Renal pelvis (tissue), 12 donors: ENCODE measurements at places on chromosomes 12 and 14.

DNA sequence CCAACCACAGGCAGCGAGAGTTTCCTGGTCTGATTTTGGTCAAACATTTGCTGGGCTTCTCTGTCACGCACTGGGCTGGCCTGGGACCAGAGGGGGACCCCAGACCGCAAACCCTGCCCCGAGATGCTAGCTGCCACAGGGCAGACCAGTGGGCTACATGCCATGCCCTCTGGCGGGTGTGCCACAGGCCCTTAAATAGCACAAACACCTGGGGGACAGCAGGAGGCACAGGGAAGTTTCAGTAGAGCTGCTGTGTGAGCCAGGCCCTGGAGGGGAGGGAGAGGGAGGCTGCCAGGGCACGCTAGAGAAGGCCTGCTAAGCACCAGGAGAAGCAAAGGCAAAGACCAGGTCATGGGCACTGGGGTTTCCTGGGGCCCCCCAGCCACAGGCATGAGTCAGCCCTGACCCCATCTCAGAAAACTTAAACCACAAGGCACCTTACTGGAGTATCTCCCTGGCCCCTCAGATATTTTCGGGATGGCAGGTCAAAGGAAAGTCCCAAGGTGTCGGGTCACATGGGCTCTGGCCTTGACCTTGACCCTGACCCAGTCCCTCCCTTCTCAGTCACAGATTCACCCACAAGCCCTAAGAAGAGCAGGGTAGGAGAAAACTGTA, 29.2 kb downstream of the ITPK1 start:
- no peak for DNase-seq

GRCh38 chr14:98415766-98416165, 856.2 kb downstream of the BCL11B start:
- no peak for DNase-seq

DNA sequence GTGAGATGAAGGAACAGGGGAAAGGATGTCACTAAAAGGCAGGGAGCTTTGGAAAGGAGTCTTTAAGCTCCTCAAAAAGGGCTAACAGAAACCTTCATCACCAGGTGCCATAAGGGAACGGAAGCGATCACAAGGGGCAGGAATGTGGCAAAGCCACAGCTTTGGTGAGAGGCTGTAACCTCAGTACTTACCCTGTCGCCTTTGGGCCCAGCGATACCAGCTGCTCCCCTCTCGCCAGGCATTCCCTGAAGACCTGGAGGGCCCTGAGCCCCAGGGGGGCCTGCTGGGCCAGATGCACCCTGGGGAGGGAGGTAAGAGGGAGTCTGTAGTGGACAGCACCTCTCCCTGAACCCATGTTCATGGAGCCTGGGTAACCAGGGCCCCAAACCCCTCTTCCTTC, 18.9 kb downstream of the TMEM106C start:
- DNase-seq, result no peak

DNA sequence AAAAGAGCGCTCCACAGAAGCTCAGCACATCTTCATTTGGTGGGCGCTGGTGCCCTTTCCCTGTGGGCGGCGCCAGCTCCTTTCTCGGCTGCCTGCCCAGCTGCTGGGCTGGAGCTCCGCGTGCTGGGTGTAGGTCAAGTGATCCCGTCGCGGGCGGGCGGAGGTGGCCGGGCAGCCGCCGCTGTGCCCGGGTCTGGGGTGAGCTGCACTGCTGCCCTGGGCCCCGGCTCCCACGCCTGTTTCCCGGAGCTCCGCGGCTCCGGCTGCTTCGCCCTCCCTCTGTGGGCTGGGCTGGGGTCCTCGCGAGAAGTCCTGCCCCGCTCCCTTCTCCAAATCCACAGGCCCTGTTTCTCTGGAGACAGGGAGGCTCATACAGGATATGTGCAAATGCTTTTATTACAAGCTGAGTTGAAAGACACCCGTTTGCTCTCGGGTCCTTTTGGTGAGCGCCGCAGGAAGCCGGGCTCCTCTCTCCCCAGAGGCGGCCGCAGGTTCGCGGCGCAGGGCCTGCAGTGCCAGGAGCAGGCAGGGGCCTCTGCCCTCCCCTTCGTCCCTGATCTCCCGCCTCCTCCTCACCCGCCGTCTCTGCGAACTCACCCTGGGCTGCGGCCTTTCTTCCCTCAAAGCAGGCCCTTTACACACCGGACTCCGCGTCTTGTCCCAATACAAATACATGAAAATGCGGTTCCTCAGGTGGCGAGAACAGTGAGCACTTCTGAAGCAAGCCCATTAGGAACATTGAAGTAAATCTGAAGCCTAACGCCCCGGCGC, 67.8 kb upstream of the CAPRIN2 start:
- DNase-seq, result peak; percentile 69

- DNase-seq, result peak; percentile 67
Measured at GRCh38 chr14:95256002-95256775, 63.5 kb downstream of the CLMN start.

DNA sequence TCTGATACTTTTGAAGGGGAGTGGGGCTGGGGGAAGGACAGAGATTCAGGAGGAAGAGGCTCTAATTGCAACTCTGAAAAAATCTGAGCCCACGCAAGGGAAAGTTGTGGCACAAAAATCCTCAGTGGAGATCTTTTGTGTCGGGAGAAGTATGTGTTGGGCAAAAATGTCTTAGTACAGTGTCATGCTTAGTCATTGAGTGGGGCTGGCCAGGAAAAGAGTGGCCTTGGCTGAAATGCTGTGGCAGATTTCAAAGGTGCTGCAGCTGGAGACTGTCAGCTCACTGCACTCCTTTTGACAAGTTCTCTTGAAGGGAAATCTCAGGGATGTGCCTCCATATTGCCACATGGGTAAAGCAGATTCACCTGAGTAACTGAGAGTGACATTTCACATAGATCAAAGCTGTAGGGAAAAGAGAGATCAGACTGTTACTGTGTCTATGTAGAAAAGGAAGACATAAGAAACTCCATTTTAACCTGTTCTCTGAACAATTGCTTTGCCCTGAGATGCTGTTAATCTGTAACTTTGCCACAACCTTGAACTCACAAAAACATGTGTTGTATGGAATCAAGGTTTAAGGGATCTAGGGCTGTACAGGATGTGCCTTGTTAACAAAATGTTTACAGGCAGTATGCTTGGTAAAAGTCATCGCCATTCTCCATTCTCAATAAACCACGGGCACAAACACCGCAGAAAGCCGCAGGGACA, 36.0 kb upstream of the GLIPR1 start:
- no peak for DNase-seq

DNA sequence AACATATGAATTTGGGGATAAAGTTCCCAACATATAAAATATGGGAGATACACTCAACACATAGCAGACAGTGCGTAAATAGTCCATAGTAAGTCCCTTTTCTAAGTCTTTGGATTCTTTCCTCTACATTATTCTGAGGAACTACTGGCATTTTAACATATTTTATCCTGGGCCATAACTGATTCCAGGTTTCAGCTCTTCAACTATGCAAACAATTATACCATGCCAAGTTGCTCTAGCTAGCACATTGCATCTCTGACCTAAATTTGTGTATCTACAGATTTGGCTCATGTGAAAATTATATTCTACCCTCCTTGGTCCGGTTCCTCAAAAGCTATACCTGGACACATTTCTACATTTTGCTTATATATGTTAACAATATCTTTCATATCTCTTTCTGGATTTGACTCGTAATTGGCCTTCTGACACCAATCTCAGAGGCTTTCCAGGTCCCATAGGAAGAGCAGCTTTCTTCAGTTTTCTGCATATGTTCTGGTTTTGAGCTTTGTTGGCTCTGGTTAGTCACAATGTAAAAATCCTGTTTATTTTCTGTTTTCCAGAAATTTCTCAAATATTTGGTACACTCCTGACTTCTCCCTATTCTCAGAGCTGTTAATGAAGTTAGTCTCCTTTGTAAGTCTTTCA, 305.4 kb downstream of the BMP4 start:
- DNase-seq, result no peak

DNA sequence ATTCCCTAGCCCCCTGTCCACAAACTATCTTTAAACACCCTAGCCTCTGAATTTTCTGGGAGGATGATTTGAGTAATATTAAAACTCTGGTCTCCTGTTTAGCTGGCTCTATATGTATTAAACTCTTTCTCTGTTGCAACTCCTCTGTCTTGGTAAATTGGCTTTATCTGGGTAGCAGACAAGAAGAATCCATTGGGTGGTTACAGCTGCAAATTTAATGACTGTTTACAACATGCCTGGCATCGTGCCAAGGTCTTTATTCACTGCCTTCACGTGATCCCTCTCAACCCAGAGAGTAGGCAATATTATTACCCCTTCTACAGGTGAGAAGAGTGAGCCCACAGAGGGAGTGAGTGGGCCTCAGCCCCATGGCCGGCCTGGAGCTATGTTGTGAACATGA, 77.8 kb upstream of the MYL2 start:
- no peak for DNase-seq

DNA sequence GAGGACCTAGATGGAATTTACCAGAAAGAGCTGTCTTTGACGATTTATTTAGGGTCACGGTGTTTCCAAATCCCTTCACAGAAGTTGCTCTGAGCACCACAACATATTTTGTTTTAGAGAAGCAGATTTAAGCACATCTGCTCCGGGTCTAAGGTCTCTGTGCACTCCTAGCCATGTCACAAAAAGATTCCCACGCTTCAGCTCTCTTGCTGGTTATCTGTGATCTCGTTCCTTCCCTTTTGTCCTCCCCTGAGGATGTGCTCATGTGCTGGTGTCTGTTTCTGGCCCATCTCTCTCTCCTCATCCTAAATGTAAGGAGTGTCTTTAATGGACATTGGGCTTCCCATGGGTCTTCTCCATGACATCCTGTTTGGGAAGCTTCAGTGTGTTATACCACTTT, 53.7 kb upstream of the GNPNAT1 start:
- no peak for DNase-seq

GRCh38 chr14:32720927-32721326, 217.8 kb upstream of the NPAS3 start:
- no peak for DNase-seq

- DNase-seq, result no peak
Measured at GRCh38 chr14:99774556-99775307, 18.5 kb upstream of the EML1 start.

GRCh38 chr14:100882026-100882967, 21.2 kb downstream of the RTL1 start:
- no peak for DNase-seq

- no peak for DNase-seq
Measured at GRCh38 chr14:99459481-99460100, 21.1 kb downstream of the SETD3 start.

DNA sequence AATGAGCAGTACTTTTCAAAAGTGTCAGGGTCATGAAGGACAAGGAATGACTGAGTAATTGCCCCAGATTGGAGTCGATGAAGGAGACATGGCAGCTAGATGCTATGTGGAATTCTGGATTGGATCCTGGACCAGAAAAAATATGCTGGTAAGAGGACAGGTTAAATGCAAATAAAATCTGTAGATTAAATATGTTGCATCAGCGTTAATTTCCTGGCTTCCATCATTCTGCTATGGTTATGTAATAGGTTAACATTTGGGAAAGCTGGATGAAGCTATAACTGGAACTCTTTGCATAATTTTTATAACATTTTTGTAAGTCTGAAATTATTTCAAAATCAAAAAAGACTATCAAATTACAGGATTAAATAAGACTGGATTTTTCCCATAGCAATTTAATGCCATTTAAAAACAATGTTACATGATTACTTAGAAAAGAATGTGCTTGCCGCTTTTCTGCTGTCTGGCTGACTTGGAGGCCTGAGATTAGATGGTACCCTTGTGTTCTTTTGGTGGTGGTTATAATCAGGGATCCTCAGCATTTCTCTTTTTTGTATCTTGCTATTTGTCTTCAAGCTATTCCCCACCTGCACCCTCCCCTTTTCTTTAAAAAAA, 65.1 kb downstream of the FBXW8 start:
- no peak for DNase-seq

GRCh38 chr14:49770212-49770817, 2.4 kb downstream of the KLHDC2 start:
- DNase-seq, result peak; percentile 54

DNA sequence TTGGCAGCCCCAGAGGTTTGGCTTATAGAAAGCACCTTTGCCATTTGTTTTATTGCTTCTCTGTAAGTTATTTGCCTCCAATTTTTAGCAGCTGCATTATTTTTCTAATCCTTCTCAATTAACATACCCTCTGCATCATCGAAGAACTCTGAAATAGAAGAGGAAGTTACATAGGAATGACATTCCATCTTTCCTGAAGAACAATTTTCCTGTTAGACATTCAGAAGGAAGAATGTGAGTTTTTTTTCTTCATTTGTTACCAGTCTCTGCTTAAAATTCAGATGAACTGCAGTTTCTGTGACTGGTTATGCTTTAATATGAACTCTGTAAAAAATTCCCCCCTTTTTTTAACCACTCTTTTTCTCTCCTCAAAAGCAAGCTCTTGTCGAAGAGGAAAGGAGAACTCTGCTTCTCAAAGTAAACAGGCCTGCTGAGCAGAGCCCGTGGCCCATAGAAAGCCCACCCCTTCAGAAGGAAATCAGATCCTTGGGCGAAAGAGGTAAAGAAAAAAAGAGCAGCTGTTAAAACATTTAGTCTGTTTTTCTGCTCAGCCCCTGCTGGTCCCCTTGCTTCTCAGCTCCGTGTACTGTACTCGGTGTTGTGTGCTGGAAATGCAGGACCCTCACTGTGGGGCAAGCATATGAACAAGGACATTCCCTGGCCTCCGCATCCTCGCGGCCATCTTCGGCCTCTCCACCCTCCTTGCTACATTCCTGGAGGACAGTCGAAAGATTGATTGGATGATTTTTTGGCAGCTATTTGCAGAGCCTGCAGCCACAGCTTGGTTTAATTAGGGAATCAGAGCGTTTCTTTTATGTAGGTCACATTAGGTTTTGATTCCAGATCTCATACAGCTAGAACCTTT, 164.4 kb upstream of the LRIG3 start:
- DNase-seq, result peak; percentile 72

DNA sequence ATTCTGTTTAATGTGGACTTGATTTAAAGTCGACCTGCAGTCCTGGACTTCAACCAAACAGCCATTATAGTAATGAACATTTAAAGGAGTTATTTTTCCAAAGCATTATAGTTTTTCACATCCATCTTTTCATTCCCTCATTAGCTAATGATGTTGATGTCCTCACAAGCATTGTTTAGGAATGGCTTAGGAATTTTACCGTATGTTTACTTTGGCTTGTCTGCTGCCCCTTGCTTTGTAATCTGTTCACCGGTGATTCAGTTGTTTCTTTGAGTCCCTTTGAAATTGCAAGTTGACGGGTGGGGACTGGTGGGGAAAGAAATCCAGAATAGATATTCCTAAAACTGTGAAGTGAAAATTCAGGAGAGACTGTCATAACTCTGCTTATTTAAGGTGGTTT, 25.4 kb downstream of the PRKCH start:
- no peak for DNase-seq
